Glomerular endothelial cell (primary cell): ENCODE measurements at places on chromosomes 2 and 18. TPM values are rescaled to one million over a fixed set of nuclear protein-coding genes. Genes with fewer than 3 reads are reported as not detected.

PSMA8 gene
- not detected in 2 replicates for total RNA-seq

LBH gene
- total RNA-seq = 21.4 and 23.0 TPM in 2 replicates

TRAPPC8 gene
- total RNA-seq = 21.3 and 29.9 TPM in 2 replicates

C2orf78 gene
- not detected in 2 replicates for total RNA-seq

IL18R1 gene
- total RNA-seq = 4.5 and 5.3 TPM in 2 replicates

CD226 gene
- total RNA-seq = under 0.01 TPM in 1 of 2 replicates, not detected in the other

SLC14A1 gene
- 0.34 and 0.53 TPM in 2 replicates for total RNA-seq

CFLAR gene
- 183 and 240 TPM in 2 replicates for total RNA-seq

ARHGAP15 gene
- total RNA-seq = not detected in 2 replicates

NT5DC4 gene
- not detected in 2 replicates for total RNA-seq

WDPCP gene
- 4.2 and 7.0 TPM in 2 replicates for total RNA-seq

AOX1 gene
- total RNA-seq = 3.8 and 6.3 TPM in 2 replicates

NRP2 gene
- total RNA-seq = 498 and 533 TPM in 2 replicates

TMEM178A gene
- 0.68 and 1.9 TPM in 2 replicates for total RNA-seq

MOCOS gene
- total RNA-seq = 1.3 and 1.8 TPM in 2 replicates

SERPINB3 gene
- total RNA-seq = not detected in 2 replicates

GFPT1 gene
- total RNA-seq = 20.4 and 24.9 TPM in 2 replicates

NOSTRIN gene
- total RNA-seq = 20.1 and 21.3 TPM in 2 replicates
